Activated CD8-positive, alpha-beta T cell treated with anti-CD3 and anti-CD28 coated beads, Interleukin-2, amount 10 ng/mL, durations not matched to agents 7 days and 5 days (primary cell): ENCODE measurements at places on chromosomes 4 and X.

- DNase-seq, result no peak
- peaks cover 49% of the 10 kb centered on the region for H3K36me3 ChIP-seq
- peaks cover 5% of the 10 kb centered on the region for H3K4me1 ChIP-seq
Observed at GRCh38 chr4:87120411-87121162, 99.8 kb downstream of the KLHL8 start.

DNA sequence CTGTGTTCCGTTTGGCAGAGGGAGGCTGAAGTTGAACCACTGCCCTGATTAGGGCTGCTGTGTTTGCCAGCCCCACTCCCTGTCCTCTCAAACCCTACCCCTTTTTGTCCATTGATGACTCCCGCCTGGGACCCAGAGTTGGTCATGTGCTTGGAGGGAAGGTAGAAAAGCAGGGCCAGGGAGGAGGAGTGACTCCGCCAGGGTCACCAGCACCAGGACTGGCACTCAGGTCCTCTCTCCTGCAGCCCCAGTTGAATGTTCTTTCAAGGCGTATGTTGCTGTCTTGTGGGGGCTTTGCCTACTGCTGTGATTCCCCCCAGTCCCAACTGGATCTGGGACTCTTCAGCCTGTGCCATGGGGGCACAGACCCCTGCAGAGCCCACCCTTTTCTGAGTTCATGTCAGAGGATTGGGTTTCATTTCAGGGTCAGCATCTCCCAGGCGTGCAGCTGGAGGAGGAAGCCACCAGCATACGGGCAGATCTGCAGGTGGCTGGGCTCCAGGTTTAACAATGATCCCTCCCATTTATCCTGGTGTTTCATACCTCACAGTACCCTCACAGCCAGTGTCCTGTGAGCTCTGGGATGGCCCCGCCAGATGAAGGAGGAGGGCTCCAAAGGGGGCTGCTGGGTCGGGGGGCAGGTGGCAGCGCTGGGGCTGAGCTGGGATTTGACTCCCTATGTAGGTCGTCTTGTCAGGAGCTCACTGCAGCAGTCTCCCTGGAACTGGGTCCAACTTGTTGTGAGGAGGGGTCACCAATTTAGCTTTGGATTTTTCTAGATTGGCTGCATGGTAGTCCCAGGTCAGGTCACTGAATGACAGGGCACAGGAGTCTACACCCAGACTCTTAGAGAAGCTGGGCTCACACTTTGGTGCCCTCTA, 55.7 kb downstream of the MSX1 start:
- no peaks in the 10 kb centered on the region for H3K4me1 ChIP-seq
- no peak for DNase-seq
- no peak overlapping the region for H3K27ac ChIP-seq
- peaks cover 3% of the 10 kb centered on the region for H3K27me3 ChIP-seq
- H3K36me3 ChIP-seq, result no peaks in the 10 kb centered on the region

DNA sequence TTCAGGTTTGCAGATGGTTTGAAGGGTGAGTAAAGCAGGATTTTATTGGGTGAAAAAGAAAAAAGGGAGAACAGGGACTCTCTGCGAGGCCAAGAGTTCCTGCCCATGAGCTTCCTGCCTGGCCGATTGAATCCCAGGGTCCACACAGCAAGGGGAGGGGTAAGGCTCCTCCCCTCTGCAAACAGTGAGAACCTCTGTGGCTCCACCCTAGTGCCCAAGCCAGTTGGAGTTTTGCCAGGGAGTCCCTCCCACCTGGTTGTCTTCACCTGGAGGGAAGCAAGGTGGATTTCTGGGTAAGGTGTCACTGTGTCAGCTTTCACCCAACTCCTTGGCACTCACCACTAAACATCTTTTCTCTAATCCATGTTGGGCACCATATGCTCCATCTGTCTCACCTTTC, 70.9 kb downstream of the PDHA2 start:
- no peaks in the 10 kb centered on the region for H3K36me3 ChIP-seq
- no peaks in the 10 kb centered on the region for H3K4me1 ChIP-seq
- H3K27me3 ChIP-seq, result no peaks in the 10 kb centered on the region
- H3K4me3 ChIP-seq, result no peak overlapping the region

DNA sequence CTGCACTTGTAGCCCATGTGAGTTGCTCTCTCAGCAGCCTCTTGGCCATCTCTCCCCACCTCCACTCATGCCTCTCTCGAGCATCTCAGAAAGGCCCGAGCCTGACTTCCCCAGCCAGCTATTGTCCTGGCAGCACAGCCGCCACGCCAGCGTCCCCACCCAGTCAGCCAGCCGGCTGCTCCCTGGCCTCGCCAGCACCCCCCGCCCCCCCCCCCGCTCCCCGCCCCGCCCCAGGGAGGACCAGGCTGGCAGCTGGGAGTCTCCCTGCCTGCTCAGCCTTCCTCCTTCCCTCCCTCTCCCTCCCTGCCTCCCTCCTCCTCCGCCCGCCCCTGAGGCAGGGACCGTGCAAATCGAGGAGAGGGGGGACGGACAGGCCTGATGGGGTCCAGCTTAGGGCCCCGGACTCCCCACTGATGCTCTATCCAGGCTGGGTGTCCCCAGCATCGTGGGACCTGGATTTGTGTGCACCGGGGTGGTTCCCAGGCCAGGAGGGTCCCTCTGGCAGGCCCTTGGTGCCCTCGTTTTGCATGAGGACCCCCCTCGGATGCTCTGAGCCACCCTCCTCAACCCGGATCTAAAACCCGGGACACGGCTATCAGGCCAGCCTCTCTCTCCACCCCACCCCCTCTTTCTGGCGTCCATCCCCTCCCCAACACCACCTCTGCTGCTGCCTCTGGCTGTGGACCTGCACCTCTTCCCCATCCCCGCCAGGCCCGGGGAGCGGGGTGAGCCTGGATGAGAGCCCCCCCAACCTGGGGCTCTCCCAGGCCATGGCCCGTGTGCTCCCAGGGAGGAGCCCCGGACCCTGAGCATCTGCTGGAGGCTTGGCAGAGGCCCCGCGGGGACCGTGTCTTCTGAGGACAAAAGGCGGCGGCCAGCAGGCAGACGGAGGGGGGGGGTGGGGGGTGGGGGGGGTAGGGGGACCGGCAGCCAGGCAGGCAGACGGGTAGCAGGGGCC, at the start of gene GPR173:
GPR173 (plus strand) TSS at position 621 of the 958 bp plus-strand sequence. CDS start 27,833 bp downstream, outside the sequence.
- H3K27ac ChIP-seq, result no peak within 1 kb of the TSS
- H3K36me3 ChIP-seq, result no peaks in the 10 kb centered on the region
- H3K4me3 ChIP-seq, result no peak within 1 kb of the TSS

DNA sequence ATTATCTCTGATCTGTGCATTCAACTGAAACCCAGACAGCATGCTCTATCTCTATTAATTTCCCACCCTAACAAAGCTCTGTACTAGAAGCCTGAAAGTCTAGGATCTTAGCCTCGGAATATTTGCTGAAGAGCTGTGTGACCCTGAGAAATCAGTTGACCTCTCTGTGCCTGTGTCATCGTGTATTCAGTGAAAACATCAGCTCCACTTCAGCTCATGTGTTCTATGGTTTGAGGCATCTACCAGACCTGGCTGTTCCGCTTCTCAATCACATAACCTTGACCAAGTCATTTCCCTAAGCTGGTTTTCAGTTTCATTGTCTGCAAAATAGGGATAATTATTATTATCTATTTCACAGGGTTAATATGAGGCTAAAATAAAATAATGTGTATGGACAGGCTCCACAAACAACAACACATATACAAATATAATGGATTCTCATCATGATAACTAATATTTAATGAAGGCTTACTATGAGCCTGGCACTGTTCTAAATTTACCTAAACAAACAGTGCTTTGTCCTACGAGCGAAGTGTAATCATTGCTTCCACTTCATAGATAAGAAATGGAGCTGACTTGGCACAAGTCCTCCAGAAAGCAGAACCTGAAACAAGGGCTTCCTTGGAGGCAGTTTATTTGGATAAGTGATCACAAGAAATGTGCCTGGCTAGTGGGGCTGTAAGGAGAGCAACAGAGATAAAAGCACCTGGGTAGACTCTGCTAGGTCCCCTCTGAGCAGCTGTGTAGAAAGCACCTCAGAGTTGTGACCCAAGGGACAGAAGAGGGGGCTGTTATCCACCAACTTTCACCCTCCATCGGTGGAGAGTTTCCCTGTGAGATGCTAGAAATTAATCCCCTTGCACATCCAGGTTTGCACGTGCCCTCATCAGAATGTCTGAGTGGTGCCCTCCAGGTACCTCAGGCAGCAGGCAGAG, 356.9 kb downstream of the RAB28 start:
- no peaks in the 10 kb centered on the region for H3K36me3 ChIP-seq
- no peaks in the 10 kb centered on the region for H3K4me1 ChIP-seq
- no peak overlapping the region for H3K4me3 ChIP-seq

- H3K27ac ChIP-seq, result peak overlapping the region; percentile 46
- peaks cover 11% of the 10 kb centered on the region for H3K4me1 ChIP-seq
- peaks cover 37% of the 10 kb centered on the region for H3K27me3 ChIP-seq
- DNase-seq, result no peak
- H3K4me3 ChIP-seq, result peak overlapping the region; percentile 34
- H3K36me3 ChIP-seq, result peaks cover 10% of the 10 kb centered on the region
Observed at GRCh38 chr4:186726426-186727168, 2.9 kb upstream of the FAT1 start.

- no peaks in the 10 kb centered on the region for H3K36me3 ChIP-seq
- no peak overlapping the region for H3K27ac ChIP-seq
- no peak overlapping the region for H3K4me3 ChIP-seq
- H3K27me3 ChIP-seq, result peaks cover 5% of the 10 kb centered on the region
Observed at GRCh38 chr4:76535603-76536372, 100.8 kb downstream of the SHROOM3 start.

DNA sequence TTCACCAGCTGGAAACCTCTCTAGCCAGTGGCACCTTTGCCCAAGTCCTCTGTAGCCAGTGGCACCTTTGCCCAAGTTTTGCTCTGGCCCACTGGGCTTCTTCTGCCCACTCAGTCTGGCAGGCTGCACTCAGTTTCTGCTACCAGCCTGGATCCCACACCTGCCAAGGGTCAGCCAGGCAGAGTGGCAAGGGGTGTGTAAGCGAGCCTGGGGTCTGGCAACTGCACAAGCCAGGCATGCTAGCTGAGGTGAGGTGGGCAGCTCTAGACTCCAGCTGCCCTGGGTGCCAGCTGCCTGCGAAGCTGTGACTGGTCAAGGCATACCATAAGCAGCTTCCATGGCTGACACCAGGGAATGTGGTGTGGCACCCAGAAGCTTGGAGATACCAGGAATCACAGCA, 233.1 kb upstream of the DKK2 start:
- H3K4me3 ChIP-seq, result no peak overlapping the region
- H3K27ac ChIP-seq, result no peak overlapping the region
- H3K36me3 ChIP-seq, result no peaks in the 10 kb centered on the region
- H3K27me3 ChIP-seq, result no peaks in the 10 kb centered on the region
- no peaks in the 10 kb centered on the region for H3K4me1 ChIP-seq

DNA sequence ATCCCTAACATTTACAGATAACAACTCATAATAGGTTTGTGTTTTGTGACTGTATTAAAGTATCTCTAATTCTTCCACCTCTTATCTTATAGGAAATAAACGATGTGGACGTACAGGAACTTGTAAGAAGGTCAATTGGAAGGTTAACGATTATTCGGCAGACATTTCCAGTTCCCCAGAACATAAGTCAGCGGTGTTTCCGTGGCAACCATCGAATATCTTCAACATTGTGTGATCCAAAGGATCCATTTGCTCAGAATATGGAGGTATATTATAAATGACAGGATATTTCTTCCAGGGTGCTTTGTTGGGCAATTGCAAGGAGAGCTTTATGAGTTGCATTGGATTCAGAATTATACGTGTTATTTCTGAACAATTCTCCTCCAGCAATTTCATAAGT, 611.9 kb upstream of the ATOH1 start:
- no peak overlapping the region for H3K4me3 ChIP-seq
- H3K27me3 ChIP-seq, result no peaks in the 10 kb centered on the region
- H3K36me3 ChIP-seq, result no peaks in the 10 kb centered on the region
- DNase-seq, result no peak
